NCI-H510A treated with DMSO at 0.1 percent for 48 hours (cell line): ENCODE measurements at places on chromosomes 4 and X.

DNA sequence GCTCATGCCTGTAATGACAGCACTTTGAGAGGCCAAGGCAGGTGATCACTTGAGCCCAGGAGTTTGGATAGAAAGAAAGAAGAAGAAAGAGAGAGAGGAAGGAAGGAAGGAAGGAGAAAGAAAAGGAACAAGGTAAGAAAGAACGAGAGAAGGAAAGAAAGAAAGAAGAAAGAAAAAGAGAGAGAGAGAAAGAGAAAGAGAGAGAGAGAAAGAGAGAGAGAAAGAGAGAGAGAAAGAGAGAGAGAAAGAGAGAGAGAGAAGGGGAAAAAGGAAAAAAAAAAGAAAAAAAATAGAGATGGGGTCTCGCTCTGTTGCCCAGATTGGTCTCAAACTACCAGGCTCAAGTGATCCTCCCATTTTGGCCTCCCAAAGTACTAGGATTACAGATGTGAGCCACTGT lies 22.5 kb downstream of the ING2 start:
- no peak for DNase-seq

- no peak for DNase-seq
Measured at GRCh38 chr4:72631296-72631695, 62.3 kb upstream of the ADAMTS3 start.

- DNase-seq: no peak
Measured at GRCh38 chr4:161841759-161842158, 322.0 kb downstream of the FSTL5 start.

DNA sequence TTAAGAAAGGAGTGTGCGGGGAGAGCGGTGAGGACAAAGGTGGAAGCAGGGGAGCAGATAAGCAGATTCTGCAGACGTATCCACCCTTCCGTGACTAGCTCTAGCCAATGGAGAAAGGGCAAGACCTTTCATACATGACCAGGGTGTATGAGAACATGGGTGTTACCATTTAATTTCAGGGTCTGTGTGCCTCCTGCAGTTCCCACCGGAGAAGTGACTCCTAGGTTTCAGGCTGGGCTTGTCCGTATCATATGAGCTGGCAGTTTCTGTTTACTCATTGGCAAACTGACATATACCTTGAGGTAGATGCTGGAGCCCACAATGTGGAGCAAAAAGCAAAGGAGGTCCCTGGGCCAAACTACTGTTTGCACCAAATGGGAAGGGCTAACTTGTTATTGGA lies 6.8 kb downstream of the RBM47 start:
- DNase-seq: no peak

GRCh38 chrX:24090300-24091200 lies 35.8 kb downstream of the EIF2S3 start:
- DNase-seq: no peak

GRCh38 chr4:57499786-57500185 lies 389.6 kb upstream of the IGFBP7 start:
- DNase-seq: no peak

GRCh38 chrX:70201732-70202131 lies 24.4 kb downstream of the DGAT2L6 start:
- no peak for DNase-seq

DNA sequence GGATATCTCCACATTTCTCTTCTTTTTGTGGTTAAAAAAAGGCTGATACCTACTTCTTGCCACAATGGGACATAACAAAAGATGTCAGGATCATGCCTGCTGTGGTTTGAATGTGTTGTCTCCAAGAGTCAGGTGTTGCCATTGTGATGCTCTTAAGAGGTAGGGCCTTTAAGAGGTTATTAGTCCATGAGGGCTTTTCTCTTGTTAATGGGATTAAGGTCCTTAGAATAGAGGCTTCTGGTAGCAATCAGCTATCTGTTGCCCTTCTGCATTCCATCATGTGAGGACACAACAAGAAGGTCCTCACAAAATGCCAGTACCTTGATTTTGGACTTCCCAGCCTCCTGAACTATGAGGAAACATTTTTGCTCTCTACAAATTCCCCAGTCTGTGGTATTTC lies 191.4 kb downstream of the GBA3 start:
- DNase-seq: no peak

DNA sequence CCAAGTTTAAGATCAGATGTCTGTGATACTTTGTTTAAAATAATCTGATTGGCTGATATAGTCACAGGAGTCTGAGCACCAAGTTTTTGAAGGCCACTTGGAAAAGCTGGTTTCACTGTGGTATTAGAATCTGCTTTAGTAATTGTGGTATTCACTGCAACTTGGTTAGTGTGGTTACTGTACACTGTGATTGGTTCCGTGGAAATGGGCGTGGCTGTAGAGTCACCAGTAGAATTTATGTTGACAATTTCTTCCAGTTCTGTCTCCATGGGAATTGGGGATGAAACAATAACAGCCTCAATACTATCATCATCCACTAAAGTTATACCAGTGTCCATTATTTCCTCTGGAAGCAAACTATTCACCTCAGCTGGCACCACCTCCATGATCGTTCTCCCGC lies 26.2 kb downstream of the LIN54 start:
- no peak for DNase-seq

GRCh38 chrX:102154900-102155805 lies 624 bp downstream of the BEX5 start:
- peak; percentile 42 for DNase-seq

- DNase-seq: no peak
Measured at GRCh38 chr4:14857981-14858380, 144.3 kb upstream of the CPEB2 start.

GRCh38 chrX:140608111-140608510 lies 101.4 kb upstream of the LINC00632 start:
- no peak for DNase-seq

DNA sequence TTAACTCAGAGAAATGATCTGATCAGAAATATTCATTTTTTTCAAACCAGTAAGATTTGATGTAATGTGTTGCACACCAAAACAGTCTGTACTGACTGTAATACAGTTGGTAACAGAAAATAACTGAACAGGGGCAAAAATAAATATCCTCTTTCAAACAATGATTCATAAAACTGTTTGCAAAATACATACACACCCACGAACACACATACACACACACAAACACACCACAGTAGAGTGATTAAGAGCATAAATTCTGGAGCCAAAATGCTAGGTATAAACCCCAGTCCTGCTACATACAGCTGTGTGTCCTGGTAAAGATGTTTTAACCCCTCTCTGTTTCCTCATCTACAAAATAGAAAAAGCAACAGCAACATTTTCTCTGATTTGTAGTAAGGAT lies 376.6 kb downstream of the PDGFC start:
- DNase-seq: no peak

GRCh38 chr4:107825072-107825824 lies 516 bp downstream of the SGMS2 start:
- peak; percentile 2 for DNase-seq

GRCh38 chrX:137428221-137428661 lies 137.7 kb upstream of the ZIC3 start:
- no peak for DNase-seq

DNA sequence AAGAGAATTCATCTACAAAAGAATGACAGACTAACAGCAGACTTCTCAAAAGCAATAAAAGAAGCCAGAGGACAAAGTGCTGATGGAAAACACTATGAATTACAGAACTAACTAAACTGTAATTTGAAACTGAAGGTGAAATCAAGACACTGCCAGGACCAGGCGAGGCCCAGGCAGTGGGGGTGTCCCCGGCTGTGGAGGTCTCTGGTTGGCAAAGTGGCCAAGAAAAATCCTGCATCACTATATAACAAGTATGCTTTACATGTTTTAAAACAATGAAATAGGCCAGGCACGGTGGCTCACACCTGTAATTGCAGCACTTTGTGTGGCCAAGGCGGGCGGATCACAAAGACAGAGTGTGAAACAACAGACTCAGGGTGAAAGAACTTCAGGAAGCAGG lies 32.9 kb downstream of the CHM start:
- DNase-seq: no peak

DNA sequence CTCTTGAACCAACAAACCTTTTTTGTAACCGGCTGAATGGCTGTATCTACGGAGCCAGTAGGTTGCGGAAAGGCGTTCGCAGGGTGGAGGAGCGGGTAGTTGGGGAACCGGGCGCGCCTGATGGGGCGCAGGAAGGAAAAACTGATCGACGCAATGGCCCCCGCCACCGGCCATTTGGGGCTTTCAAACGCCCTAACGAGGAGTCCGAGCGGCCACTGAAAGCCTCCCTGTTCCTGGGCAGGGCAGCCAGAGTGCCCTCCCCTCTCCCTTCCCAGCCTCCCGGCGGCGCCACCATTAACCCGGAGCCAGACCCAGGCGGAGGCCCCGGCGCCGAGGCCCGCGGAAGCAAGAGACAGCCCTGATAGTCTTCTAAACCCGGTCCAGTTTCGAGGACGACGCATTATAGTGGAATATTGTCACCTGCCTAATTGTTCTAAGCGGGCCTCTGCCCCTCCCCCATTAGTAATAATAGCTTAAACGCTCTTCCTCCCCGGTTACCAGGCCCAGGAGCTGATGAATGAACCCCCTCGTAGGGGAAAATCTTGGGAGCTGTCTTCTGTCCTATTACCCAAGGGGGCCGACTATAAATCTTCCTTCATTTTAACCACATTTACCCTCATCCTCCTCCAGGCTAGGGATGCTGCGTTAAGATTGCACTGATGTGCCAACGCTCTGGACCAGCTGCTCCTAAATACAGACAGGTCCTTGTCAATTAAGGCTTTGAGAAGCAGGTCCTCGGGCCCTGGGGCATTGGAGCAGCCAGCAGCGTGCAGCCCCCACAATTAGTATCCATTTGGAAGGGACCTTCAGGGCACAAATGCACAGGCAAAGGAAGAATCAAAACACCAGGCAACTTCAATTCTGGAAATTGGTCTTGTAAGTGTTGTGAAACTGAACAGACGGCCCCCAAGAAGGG lies 61.6 kb upstream of the TMEM33 start:
- no peak for DNase-seq

DNA sequence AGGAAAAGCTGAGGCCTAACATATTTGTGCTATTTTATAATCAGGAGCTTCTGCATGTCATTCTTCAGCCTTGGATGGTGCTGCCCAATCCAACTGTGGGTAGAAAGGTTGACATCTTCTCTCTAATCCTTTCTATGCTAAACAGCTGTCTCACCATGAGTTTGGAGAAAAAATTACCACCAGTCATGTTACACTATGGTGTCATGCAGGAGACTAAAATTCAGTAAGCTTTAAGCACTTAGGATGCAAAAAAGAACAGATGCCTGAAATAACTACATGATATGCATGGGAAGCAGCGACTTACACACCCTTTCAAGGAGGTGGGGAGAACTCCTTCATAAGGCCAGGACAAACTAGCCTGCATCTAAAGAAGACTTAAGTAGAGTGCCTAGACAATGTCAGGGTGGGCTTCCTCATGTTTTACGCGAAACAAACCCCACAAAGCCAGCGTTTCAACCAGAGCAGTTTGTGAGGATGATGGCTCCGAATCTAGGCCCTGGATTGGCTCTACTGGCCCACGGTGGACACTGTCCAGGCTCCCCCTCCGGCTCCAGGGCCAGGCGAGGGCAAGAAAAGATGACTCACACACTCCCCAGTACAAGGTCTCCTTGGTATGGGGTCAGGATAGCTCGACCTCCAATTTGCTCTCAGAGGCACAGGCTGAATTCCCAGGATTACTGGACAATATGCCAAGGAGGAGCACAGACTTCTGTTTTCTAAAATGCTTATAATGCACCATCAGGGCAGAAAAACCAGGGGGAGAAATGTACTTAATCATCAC lies 45.1 kb downstream of the STX18 start:
- no peak for DNase-seq

GRCh38 chrX:134658002-134658759 lies at the start of gene PLAC1:
Gene PLAC1, minus strand, starts transcription at chrX:134658471. Its CDS starts 91,789 bp downstream, at chrX:134566682.
- no peak for DNase-seq

GRCh38 chr4:53543561-53543960 lies 47.7 kb downstream of the LNX1 start:
- DNase-seq: no peak

DNA sequence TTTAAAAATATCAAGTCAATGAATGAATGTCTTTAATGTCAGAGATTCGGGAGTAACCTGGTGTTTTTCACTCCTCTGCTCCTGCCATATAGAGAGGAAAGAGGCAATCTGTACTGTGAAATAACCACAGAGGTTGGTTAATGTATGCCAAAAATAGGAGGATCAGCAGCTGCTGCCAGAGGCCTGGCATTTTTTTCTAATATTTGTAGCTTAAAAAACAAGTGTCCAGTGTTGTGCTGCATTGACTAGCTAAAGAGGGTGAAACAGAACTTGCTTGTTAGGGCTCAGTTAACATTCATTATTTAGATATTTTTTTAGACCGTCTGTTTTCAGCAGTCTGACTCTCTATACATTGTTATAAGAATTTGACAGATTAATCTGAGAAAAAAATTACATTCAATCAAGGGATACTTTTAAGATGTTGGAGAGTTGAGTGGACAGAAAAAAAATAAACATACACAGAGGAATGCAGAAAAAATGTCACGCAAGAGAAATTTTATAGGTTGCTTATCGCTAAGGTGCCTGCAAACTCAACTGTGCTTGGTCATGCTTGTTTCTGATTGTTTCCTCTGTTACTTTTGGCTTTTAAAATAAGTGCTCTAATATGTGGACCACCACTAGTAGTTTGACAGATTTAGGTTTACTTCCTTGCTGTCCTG lies 392.3 kb upstream of the GALNT7 start:
- no peak for DNase-seq

- DNase-seq: no peak
Measured at GRCh38 chr4:107196312-107196711, 160.2 kb upstream of the DKK2 start.

GRCh38 chrX:132425744-132426318 lies 63.0 kb downstream of the MBNL3 start:
- no peak for DNase-seq

- no peak for DNase-seq
Measured at GRCh38 chr4:53705972-53706371, 114.7 kb upstream of the LNX1 start.

DNA sequence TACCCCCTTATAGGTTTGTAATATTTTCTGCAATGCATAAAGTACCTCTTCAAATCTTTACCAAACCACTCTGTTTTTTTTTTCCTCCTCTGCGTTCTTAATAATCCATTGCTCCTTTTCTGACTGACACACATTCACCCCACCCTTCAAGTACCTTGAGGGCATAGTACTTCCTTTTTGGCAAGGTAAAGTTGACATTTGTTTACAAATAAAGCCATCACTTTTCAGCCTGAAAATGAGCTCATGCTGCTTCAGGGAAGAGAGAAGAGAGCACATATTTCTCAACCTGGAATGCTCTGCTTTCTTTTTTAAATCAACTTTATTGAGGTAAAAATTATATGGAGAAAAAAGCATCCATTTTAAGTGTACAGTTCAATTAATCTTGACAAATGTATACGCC lies 113.9 kb downstream of the AGTR2 start:
- DNase-seq: no peak

DNA sequence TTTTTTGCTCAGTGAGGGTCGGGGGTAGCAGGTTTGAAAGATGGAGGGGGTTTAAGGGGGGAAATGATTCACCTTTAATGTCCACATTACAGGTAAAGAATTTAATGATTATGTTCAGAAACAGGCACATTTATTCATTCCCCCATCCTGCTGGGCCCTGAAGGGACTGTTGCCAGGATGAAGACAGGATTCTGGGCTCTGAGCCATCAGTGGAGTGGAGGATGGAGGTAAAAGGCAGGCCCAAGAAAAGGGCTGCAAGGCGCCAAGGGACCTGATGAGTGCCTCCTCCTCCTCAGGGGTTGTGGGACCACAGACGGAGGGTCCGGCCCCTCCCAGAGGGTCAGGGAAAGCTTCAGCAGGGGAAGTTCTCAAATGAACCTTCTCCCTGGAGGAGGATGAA lies 40.4 kb upstream of the PROM1 start:
- no peak for DNase-seq

GRCh38 chrX:56385336-56385735 lies 153.2 kb downstream of the KLF8 start:
- DNase-seq: no peak
